Naive thymus-derived CD4-positive, alpha-beta T cell (primary cell): ENCODE measurements at places on chromosomes 2 and 18. TPM values are rescaled to one million over a fixed set of nuclear protein-coding genes. Genes with fewer than 3 reads are reported as not detected.

IL18R1 gene
- total RNA-seq: 44.7 and 52.8 TPM in 2 replicates

CABYR gene
- total RNA-seq: 1.4 TPM

SNORC gene
- 1.4 and 1.6 TPM in 2 replicates for total RNA-seq

NMUR1 gene
- total RNA-seq: not detected

RPL31 gene
- 2,740 TPM for total RNA-seq

ZNF804A gene
- 0.69 TPM for total RNA-seq

RNF138 gene
- total RNA-seq: 80.7 TPM

ANO7 gene
- 0.16 TPM for total RNA-seq

STARD6 gene
- total RNA-seq: not detected

ARHGAP25 gene
- total RNA-seq: 103 TPM

DNA sequence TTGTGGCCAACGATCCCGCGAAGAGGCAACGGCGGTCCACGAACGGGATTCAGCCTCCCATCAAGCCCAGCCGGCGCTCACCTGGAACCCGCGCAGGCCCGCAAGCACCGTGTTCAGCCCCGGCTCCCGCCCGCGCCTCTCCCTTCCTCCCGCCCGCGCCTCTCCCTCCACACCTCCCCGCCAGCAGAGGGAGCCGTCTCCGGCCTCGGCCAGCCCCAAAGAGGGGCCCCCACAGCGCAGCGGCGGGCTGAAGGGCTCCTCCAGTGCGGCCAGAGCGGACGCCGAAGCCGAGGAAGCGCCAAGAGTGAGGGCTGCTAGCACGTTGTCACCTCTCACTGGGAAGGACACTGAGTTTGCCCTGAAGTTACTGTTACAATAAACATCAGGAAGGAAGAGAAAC, 55.3 kb upstream of the LAPTM4A start:
- no peak overlapping the region for H3K27ac ChIP-seq
- no peaks in the 10 kb centered on the region for H3K27me3 ChIP-seq
- H3K36me3 ChIP-seq: no peaks in the 10 kb centered on the region
- H3K4me1 ChIP-seq: no peaks in the 10 kb centered on the region
- DNase-seq: no peak

DNA sequence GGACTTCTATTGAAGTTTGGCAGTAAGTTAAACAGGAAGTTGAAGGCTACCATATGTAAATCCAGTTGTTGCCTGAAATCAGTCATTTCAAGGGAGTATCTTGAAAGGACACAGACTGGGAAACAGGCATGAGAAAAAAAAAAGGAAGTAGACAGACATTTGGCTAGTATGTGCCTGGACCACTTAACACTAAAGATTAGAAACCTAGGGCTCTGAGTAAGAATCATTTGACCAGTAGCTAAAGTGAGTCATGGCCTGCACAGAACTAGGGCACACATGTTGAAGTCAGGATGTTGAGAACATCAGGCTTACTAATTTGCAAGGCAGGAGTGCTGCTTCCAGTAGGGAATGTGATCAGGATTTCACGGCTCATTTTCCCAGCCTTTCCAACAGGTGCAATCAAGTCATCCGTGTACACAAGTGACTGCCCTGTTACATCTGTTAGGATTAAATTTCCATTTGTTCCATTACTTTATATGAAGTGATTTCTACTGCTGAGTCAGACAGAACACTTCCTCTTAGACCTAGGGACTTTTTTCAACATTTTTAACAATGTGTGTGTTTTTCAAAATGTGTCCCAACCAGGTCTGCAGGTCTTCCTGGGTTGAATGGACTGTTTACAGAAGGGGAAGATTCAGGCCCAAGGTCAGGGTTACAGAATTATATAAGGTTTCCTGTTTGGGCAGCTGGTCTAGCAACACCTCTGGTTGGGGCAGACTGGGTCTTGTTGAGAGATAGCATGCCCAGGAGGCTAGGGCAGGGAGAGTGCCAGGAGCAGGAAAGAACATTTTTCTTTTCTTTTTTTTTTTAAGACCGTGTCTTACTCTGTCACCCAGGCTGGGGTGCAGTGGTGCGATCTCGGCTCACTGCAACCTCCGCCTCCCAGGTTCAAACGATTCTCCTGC, 145.6 kb downstream of the TGIF1 start:
- no peaks in the 10 kb centered on the region for H3K36me3 ChIP-seq
- H3K4me3 ChIP-seq: peak overlapping the region; percentile 73
- DNase-seq: no peak
- peaks cover 40% of the 10 kb centered on the region for H3K4me1 ChIP-seq
- H3K27ac ChIP-seq: peak overlapping the region; percentile 89
- H3K27me3 ChIP-seq: no peaks in the 10 kb centered on the region

- DNase-seq: no peak
- no peak overlapping the region for H3K27ac ChIP-seq
- H3K4me3 ChIP-seq: no peak overlapping the region
Observed at GRCh38 chr18:14999085-14999975, 251.4 kb downstream of the ANKRD30B start.

DNA sequence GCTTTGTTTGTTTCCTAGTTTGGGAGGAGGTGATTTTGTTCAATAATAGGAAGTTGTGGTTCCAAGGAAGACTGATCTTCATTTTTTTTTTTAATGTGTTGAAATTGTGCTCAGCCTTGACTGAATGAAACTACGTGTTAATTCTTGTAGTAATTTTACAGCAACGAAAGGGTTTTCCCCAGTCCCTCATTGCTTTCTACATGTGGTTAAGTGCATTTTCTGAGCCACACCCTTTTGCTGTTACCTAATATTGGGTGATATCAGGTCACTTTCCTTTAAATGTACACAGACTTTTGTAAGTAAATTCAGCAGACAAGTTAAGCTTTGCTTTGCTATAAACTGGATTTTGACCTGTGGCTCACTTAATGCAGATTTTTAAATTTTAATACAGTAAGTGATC, 73.6 kb downstream of the OTX1 start:
- no peak overlapping the region for H3K27ac ChIP-seq
- no peak overlapping the region for H3K4me3 ChIP-seq
- no peak for DNase-seq
- no peaks in the 10 kb centered on the region for H3K27me3 ChIP-seq

GRCh38 chr2:182368446-182368845, 58.4 kb downstream of the PDE1A start:
- H3K27me3 ChIP-seq: no peaks in the 10 kb centered on the region
- DNase-seq: no peak
- H3K4me1 ChIP-seq: no peaks in the 10 kb centered on the region

DNA sequence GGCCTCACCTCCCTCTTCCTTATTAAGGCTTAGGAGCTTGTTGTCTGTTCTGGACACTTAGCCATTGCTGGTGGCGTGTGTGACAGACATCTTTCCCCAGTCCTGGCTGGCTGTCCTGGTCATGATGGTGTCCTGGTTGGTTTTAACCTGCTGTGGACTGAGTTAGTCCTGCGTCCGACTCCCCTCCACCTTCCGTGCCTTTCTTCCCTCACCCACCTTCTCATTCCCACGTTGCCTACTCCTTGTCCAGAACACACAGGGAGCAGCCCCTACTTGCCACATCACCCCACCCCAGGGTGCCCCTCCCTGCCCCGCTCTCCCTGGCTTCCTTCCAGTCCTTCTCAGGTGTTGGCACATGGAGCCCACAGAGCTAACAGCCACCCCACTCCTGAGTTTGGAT, 9.5 kb downstream of the ANO7 start:
- H3K36me3 ChIP-seq: no peaks in the 10 kb centered on the region
- H3K4me1 ChIP-seq: no peaks in the 10 kb centered on the region
- no peak for DNase-seq
- no peak overlapping the region for H3K27ac ChIP-seq
- H3K27me3 ChIP-seq: no peaks in the 10 kb centered on the region

DNA sequence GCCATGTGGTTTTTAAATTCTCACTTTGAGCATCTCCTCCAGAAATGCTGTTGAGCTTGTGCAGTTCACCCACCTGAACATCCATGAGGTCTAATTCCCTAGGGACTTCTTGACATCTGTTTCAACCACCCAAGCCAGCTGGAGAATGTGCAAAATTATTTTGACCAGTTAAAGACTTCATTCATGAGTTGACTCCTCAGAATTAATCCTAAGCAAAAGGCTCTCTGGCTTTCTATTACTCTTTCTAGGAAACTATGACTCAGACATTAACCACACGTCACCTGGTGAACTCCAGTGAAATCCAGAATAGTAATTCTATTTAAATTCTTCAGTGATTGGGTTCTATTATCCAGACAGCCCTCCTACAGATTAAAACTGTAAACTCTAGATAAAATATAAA, 247.5 kb downstream of the NBAS start:
- H3K4me3 ChIP-seq: no peak overlapping the region
- DNase-seq: no peak
- peaks cover 19% of the 10 kb centered on the region for H3K4me1 ChIP-seq

DNA sequence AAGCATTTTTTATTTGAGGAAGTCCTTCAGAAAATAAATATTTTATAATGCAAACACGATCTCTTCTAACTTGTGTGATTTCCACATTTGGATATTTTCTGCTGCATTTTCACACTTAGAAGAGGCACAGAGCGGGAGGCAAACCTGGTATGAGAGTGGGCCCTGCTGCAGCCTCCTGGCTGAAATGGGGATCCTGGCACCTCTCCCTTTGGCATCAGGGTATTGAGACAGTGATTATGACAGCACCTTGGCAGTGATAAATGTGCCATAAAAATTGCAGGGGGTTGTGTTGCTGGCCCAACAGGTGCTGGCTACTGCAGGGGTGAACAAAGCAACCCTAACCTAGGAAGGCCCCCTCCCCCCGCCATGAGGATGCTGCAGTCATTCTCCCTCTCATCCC, 128.6 kb downstream of the TSN start:
- H3K4me3 ChIP-seq: no peak overlapping the region
- no peak for DNase-seq
- no peaks in the 10 kb centered on the region for H3K4me1 ChIP-seq
- H3K36me3 ChIP-seq: no peaks in the 10 kb centered on the region
- no peaks in the 10 kb centered on the region for H3K27me3 ChIP-seq
- H3K27ac ChIP-seq: no peak overlapping the region

GRCh38 chr2:126644630-126645191, 11.2 kb upstream of the GYPC start:
- H3K4me1 ChIP-seq: no peaks in the 10 kb centered on the region
- DNase-seq: no peak
- no peaks in the 10 kb centered on the region for H3K27me3 ChIP-seq
- H3K4me3 ChIP-seq: no peak overlapping the region
- H3K36me3 ChIP-seq: no peaks in the 10 kb centered on the region

- no peaks in the 10 kb centered on the region for H3K4me1 ChIP-seq
- H3K27me3 ChIP-seq: no peaks in the 10 kb centered on the region
- H3K36me3 ChIP-seq: no peaks in the 10 kb centered on the region
- H3K27ac ChIP-seq: no peak overlapping the region
- DNase-seq: no peak
- H3K4me3 ChIP-seq: no peak overlapping the region
Observed at GRCh38 chr2:106020032-106020431, 174.1 kb downstream of the UXS1 start.

GRCh38 chr18:51170664-51171063, 26.8 kb downstream of the MEX3C start:
- no peaks in the 10 kb centered on the region for H3K4me1 ChIP-seq
- H3K36me3 ChIP-seq: no peaks in the 10 kb centered on the region
- no peak for DNase-seq
- H3K27ac ChIP-seq: no peak overlapping the region

GRCh38 chr18:789397-789796, 22.6 kb downstream of the YES1 start:
- H3K27ac ChIP-seq: no peak overlapping the region
- no peak overlapping the region for H3K4me3 ChIP-seq
- no peaks in the 10 kb centered on the region for H3K36me3 ChIP-seq
- H3K4me1 ChIP-seq: no peaks in the 10 kb centered on the region

- H3K27ac ChIP-seq: no peak overlapping the region
- no peaks in the 10 kb centered on the region for H3K4me1 ChIP-seq
- H3K27me3 ChIP-seq: no peaks in the 10 kb centered on the region
- H3K36me3 ChIP-seq: no peaks in the 10 kb centered on the region
Observed at GRCh38 chr2:185658750-185659149, 79.9 kb upstream of the FSIP2 start.

DNA sequence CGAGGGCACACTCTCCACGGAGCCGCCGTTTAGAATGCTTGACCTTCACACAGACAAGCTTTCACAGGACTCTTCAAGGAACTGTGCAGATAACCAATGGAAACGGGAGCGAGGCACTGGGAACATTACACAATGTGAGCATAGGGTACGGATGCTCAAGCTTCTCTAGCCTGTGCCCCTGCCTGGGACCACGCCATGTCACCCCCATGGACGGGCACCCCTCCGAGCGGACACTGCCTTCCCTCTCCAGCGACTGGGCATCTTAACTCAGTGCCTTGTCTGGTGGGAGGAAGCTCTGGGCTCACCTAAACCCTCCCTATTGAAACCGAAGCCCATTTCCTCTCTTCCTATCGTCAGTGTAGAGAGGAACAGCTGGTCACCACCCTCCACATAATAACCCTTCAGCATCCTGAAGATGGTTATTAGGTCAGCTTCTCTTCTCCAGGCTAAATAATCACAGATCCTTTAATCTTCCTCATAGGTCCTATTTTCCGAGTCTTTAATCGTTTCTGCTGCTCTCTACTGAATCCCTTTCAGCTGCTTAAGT, 626.7 kb downstream of the GALR1 start:
- DNase-seq: no peak
- H3K27ac ChIP-seq: no peak overlapping the region
- no peaks in the 10 kb centered on the region for H3K4me1 ChIP-seq
- H3K27me3 ChIP-seq: no peaks in the 10 kb centered on the region
- no peak overlapping the region for H3K4me3 ChIP-seq
- H3K36me3 ChIP-seq: no peaks in the 10 kb centered on the region

- H3K27ac ChIP-seq: no peak overlapping the region
- no peak overlapping the region for H3K4me3 ChIP-seq
- H3K27me3 ChIP-seq: no peaks in the 10 kb centered on the region
Observed at GRCh38 chr2:191026377-191026776, 12.4 kb upstream of the STAT1 start.

GRCh38 chr2:96528006-96528699, 8.4 kb upstream of the ARID5A start:
- H3K4me3 ChIP-seq: peak overlapping the region; percentile 29
- H3K27me3 ChIP-seq: no peaks in the 10 kb centered on the region
- H3K27ac ChIP-seq: peak overlapping the region; percentile 44
- H3K4me1 ChIP-seq: peaks cover 45% of the 10 kb centered on the region

- H3K27me3 ChIP-seq: no peaks in the 10 kb centered on the region
- no peak for DNase-seq
- H3K36me3 ChIP-seq: no peaks in the 10 kb centered on the region
- H3K27ac ChIP-seq: no peak overlapping the region
Observed at GRCh38 chr2:556485-556884, 120.7 kb downstream of the TMEM18 start.

DNA sequence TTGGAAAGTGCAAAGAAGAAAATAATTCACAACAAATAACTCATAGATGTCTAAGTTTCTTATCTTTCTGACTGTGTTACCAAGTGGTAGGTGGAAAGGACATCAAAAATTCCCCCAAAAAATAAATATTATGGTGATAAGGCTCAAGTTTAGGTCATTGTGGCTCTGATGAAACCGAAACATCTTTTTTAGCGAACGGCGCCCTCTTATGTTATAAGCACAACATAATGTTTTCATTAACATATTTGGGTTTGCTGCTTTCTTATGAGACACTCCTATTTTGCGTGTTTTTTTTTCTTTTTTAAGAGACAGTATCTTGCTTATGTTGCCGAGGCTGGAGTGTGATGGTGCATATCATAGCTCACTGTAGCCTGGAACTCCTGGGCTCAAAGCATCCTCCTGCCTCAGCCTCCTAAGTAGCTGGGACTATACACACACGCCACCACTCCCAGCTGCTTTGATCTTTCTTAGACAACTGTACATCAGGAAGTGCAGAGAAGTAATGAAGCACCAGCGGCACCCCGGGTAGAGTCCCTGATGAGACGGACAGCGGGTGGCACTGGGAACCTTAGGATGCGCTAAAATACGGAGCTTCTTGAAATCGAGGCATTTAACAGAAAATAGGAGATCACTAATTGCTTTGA, 38.5 kb upstream of the SLC35G4 start:
- no peak overlapping the region for H3K4me3 ChIP-seq
- H3K27ac ChIP-seq: no peak overlapping the region
